ENCODE measurements at places on chromosomes 6 and 20.
A peak's percentile ranks its signal among the peaks of the same experiment; 100 is the strongest.

- DNase-seq = peak; percentile 95
Observed at GRCh38 chr6:155959898-155960495, 504.4 kb upstream of the NOX3 start.

DNA sequence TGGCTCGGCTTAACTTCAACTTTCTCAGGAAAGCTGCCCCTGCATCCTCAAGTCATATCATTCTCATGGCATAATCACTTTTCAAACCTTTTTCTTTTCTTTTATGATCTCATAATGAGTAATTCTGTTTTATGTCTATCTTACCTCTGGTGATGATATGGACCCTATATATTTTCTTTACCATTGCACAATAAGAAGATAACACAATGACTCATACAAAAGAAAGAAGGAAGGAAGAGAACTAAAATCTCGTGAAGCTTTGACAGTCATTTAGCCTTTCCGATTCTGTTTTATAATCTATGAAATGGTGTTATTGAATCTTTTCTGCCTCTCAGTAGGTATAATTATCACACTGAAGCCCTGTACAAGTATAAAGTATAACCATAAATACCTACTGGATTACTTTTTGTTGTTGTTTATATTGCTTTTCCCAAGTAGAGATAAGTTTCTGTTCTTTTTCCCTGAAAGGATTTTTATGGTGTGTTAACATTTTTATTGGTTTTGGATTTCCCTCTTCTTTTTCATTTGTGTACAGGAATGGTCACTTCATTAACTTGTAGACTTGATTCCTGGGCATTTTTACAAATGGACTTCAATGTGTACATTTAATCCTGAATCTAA is 300.9 kb downstream of the LAMA2 start:
- DNase-seq = no peak

DNA sequence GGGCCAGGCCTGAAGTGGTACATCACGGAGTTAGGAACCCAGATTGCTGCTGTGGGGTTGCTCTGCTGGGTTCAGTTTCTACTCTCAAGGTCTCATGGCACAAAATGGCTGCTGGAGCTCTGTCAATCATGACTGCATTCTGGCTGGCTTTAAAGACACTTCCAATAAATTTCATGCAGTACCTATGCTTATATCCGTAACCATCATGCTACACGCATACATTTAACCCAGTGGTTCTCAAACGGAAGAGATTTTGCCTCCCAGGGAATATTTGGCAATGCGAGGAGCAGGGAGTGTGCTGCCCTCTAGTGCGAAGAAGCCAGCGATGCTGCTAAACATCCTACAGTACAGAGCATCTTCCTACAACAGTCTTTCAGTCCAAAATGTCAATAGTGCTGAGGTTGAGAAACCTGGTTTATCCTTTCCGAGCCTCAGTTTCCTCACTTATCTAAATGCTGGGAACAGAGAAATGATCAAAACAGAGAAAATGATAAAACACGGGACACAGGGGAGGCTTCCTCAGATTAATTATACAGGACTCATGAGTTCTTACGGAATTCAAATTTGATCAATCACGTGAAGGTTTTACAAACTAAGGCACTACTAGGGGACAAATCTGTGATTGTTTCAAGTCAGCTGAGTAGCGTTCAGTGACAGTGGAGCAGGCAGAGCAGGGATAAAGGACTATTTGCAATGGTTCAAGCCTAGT is 9.6 kb upstream of the SLC2A10 start:
- DNase-seq = no peak

- no peak for DNase-seq
Observed at GRCh38 chr20:61786230-61786629, 279.5 kb downstream of the TAF4 start.

DNA sequence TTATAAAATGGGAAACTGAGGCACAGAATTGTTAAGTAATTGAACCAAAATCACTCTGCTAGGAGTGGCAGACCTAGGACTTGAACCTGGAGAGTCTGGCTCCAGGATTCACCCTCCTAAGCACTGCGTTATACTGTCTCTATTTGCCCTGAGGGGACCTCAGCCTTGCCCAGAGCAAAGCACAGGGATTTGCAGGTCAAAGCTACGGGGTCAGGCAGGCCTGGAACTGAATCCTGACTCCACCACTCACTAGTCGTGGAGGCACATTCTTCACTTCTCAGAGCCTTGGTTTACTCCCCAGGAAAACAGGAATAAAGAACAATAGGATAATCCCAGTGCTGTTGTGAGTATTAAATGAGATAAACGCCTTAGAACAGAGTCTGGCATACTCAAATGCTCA is 19.4 kb downstream of the KCNK15 start:
- DNase-seq = no peak

DNA sequence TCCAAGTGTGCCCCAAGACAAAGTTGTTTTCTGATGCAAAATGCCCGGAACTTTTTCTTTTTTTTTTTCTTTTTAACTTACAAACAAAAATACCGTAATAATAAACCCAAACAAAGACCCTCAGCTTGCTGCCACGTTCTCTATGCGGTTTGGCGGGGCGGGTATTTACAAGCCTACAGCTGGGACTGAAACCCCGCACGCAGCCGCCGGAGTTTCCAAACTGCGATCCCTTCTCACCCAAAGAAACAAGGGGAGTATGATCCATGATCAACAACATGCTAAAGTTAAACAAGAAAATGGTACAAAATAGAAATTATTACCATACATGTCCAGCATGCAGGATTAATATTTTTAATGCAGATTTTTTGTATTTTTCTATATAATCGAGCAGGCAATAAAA is 2.1 kb downstream of the MAFB start:
- no peak for DNase-seq

DNA sequence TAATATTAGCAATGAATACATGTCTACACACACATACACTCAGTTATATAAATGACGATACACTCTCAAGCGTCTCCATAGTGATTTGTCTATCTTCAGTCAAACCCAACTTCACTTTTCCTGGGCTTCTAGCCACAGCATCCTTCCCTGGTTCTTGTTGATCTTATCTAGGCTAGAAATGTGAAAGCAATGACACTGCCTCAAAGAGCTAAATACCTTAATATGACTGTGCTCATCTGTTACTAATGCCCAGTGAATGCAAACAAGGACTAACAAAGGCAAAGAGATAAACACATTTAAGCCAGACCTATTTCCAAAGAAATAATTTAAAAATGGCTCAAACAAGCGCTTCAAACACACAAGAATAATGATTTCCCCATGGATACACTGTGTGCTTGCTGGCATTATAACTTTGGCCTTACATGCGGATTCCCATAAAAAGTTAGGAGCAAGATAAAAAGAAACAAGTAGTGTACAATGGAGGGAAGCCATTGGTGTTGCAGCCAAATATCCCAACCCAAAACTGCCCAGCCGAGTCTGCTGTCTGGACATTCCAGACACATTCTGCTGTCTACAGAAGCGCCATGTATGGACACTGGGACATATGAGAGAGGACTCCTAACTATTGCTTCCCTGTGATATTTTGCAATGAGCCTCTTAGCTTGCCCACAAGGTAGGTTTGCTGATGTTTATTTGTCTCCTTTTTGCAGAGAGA is 19.5 kb upstream of the DAAM2 start:
- no peak for DNase-seq

DNA sequence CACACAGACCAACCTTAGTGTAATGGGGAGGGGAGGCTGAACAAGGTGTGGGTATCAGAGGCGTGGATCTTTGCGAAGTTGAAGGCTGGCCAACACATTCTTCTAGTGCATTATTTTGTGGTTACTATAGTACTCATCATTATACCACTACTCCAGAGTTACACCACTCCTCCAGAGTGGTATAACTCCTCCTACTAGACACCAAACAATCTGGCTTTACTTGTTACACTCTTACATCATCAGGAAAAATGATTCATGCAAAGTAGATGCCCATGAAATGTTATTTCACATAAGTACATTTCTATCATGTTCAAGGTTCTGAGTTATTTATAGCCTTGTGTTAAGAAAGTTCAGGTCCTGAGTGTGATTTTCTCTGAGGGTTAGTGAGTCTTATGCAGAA is 443.1 kb upstream of the OPRM1 start:
- no peak for DNase-seq

DNA sequence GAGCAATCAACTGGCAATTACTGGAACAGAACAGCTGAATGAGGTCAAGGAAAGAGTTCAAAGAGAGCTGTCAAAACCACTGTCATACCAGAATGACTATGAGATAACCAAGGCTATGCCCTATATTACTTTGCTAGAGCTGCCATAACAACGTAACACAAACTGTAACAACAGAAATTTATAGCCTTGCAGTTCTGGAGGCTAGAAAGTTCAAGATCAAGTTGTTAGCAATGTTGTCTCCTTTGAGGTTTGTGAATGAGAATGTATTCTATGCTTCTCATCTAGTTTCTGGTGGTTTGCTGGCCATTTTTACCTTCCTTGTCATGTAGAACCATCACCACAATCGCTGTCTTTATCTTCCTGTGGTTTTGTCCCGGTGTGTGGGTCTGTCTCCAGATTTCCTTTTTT is 1323.0 kb upstream of the GJE1 start:
- no peak for DNase-seq

DNA sequence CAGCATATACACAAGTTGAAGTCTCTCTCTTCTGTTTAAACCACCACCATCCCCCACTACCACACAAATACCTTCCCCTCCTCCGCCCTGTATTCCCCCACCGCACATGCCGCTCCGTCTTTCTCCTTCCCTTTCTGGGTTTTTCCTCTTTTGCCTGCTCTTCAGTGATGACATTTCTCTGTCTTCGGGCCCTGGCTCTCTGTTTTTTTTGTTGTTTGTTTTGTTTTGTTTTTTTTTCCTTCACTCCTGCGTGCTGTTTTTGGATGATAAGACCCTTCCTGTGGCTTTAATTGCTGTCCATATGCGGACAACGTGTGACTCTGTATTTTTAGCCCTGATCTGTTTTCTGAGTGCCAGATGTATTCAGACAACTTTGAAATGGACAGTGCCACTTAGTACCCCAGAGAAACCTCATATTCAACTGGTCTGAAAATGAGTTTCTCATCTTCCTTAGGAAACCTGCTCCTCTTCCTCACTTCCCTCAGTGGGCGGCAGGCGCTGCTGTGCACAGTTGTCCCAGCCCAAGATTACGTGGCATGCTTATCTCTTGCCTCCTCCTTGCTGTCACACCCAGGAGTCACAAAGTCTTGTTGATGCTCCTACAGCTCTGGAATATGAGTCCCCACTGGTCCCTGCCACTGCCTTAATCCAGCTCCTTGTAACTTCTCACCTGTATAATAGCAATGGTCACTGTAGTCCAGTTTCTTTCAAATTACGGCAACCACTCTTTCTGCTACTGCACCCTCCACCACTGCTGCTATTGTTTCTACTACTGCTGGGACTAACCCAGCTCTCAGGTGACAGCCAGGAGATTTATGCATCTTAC is 8.2 kb downstream of the PPP1R14C start:
- DNase-seq = no peak

DNA sequence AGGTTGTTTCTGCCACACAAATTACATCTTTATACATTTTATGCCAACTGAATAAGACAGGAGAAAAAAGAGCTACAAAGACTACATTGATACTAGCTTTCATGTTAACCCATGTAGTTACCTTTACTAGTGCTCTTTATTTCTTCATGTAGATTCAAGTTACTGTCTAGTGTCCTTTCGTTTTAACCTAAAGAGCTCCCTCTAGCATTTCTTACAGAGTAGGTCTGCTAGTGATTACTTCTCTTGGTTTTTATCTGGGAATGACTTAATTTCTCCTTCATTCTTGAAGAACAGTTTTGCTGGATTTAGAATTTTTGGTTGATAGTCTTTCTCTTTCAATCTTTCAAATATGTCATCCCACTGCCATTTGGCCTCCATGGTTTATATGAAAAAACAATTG is 21.2 kb upstream of the NOP56 start:
- no peak for DNase-seq

GRCh38 chr6:39952167-39952566 is 17.9 kb upstream of the MOCS1 start:
- DNase-seq = no peak

DNA sequence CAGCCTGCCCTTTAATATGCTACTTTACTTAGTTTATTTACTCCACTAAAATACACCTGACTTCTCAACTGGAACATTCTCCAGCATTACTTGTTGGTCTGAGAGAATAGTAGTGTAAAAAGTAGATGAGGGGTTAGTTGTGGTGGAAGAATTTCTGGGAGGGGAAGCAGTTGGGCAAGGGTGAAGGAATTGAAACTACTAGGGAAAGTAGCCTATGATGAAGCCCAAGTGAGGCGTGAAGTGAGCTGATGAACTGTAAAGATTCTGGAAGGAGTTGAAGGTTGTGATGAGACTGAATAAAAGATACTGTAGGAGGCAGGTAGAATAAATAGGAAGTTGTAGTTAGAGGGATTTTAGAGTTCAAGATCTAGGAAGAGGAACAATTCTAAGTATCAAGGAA is 72.5 kb downstream of the ITCH start:
- no peak for DNase-seq

DNA sequence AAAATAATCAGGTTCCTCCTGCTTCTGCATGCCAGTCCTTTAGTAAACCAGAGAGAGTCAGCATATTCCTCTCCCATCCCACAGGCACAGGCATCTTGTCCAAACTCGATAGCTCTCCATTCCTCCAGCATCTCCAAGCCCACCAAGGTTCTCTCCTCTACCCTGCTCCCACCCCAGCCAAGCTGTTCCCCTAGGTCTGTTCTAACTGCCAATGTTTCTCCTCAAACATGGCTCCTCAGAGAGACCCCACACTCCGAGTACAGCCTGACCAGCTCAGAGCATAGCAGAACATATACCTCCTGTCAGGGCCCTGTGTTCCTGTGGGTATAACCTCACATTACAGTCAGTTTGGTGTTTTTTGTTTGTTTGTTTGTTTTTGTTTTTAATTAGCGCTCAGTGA is 177.8 kb downstream of the VEGFA start:
- DNase-seq = no peak

GRCh38 chr6:54431466-54431865 is 123.2 kb downstream of the TINAG start:
- DNase-seq = no peak

DNA sequence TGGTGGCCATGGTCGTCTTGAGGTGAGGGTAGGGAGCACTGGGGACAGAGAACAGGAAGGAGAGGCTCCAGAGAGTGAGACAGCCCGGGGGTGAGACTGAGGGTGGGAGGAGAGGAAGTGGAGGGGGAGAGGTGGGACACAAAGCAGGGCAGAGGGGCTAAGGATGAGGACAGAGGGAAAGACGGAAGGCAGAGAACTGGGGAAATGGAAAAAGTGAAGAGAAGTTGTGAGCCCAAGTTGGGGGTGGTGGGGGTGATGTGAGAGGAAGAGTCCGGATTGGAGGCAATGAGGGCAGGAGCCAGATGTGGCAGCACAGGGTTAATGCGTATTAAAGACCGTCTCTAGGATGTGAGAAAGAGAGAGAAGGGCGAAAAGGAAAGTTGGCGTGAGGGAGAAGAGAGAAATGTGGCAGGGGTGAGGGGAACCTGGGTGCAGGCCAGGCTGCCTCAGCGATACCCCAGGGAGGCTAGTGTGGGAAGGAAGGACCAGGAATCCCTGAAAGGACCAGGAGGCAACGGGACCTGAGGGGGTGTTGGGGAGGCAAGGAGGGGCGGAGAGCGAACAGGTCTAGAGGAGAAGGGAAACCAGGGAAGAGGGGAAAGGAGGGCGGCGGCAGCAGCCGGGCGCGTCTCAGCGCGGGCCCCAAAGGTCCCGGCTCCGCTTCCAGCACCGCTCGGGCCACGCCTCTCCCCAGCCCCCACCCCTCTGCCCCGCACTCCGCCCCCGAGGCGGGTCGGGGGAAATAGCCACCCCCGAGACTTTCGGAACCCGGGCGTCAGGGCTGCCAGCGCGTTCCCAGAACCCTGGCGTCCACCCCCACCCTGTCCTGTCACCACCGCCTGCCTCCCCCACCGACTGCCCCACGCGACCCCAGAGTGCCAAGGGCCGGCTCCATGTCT is at the start of gene PPP1R18:
PPP1R18 (minus strand) TSS at position 637 of the 899 bp plus-strand sequence; CDS start at position 10, 627 bp downstream.
- DNase-seq = peak; percentile 41
